Ovary (tissue), 10 donors: ENCODE measurements at places on chromosomes 4 and X. TPM values are rescaled to one million over a fixed set of nuclear protein-coding genes. Genes with fewer than 3 reads are reported as not detected.
A peak's percentile ranks its signal among the peaks of the same experiment; 100 is the strongest.

DNA sequence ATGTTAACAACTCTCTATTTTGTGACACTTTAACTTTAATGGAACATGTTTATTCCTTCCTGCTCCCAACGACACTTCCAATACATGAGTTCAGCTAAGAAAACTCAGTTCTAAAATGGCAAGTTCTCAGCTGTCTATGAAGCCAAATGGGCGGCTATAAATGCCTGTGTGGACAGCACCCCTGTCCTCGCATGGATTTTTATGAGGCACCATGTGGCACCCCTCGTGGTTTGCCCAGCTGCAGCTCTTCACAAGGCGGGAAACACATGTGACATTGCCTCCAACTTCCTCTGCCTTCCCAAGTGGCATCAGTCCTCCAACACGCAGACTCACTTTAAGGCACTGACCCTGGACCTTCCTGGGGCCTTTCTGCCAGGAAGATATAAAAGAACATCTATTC lies 48.0 kb downstream of the SH3RF1 start:
- peaks cover 8% of the 10 kb centered on the region for H3K4me1 ChIP-seq
- no peaks in the 10 kb centered on the region for H3K36me3 ChIP-seq
- no peak overlapping the region for H3K4me3 ChIP-seq
- no peaks in the 10 kb centered on the region for H3K27me3 ChIP-seq

- no peak overlapping the region for H3K4me3 ChIP-seq
- H3K27ac ChIP-seq, result no peak overlapping the region
- no peaks in the 10 kb centered on the region for H3K4me1 ChIP-seq
- no peaks in the 10 kb centered on the region for H3K27me3 ChIP-seq
Measured at GRCh38 chr4:86233681-86234080, 126.2 kb downstream of the MAPK10 start.

DNA sequence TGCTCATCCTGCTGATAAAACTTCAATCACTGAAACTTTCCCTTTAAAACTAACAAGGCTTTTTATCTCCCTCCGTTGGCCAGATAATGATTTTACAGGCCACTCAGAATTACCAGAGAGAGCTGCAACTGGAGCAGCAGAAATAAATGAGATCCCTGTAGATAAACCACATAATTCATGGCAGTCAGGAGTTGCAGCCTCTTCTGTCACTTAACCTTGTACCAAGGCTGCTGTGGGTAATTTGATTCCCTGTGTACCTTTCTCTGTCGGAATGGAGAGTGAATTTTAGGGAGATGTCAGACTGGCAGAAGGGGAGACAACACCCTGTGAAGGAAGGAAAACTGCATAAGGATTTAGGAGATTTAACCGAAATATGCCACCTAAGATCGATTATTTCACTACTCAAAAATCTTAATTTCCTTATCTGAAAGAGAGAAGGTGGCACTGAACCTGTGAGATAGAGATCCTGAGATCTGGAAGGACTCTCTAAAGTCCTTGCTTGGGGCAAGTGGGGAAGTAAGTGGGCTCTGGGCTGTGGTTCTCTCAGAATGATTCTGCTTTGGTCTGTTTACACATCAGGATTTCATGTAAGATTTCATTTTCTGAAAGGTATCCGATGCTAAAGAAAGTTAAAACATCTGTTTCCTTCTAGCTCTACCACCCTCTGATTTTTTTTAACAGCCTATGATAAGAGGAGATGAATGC lies 14.3 kb upstream of the TSPAN5 start:
- no peak for DNase-seq
- H3K4me1 ChIP-seq, result no peaks in the 10 kb centered on the region
- H3K36me3 ChIP-seq, result no peaks in the 10 kb centered on the region
- no peak overlapping the region for H3K4me3 ChIP-seq
- H3K27ac ChIP-seq, result no peak overlapping the region
- H3K27me3 ChIP-seq, result no peaks in the 10 kb centered on the region

GRCh38 chrX:133989490-133989889 lies 4.1 kb upstream of the GPC3 start:
- no peak for DNase-seq
- H3K36me3 ChIP-seq, result no peaks in the 10 kb centered on the region
- H3K4me1 ChIP-seq, result no peaks in the 10 kb centered on the region
- no peaks in the 10 kb centered on the region for H3K27me3 ChIP-seq

DNA sequence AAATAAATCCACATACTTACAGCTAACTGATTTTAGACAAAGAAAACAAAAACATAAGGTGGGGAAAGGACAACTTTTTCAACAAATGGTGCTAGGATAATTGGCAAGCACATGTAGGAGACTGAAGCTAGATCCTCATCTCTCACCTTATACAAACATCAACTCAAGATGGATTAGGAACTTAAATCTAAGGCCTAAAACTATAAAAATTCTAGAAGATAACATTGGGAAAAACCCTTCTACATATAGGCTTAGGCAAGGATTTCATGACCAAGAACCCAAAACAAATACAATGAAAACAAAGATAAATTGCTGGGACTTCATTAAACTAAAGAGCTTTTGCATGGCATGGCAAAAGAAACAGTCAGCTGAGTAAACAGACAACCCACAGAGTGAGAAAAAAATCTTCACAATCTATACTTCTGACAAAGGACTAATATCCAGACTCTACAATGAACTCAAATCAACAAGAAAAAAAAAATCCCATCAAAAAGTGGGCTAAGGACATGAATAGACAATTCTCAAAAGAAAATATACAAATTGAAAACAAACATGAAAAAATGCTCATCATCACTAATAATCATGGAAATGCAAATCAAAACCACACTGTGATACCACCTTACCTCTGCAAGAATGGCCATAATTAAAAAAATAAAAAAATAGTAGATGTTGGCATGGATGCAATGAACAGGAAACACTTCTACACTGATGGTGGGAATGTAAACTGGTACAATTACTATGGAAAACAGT lies 14.1 kb upstream of the AFP start:
- H3K27me3 ChIP-seq, result no peaks in the 10 kb centered on the region
- DNase-seq, result no peak
- H3K27ac ChIP-seq, result no peak overlapping the region
- no peaks in the 10 kb centered on the region for H3K36me3 ChIP-seq

DNA sequence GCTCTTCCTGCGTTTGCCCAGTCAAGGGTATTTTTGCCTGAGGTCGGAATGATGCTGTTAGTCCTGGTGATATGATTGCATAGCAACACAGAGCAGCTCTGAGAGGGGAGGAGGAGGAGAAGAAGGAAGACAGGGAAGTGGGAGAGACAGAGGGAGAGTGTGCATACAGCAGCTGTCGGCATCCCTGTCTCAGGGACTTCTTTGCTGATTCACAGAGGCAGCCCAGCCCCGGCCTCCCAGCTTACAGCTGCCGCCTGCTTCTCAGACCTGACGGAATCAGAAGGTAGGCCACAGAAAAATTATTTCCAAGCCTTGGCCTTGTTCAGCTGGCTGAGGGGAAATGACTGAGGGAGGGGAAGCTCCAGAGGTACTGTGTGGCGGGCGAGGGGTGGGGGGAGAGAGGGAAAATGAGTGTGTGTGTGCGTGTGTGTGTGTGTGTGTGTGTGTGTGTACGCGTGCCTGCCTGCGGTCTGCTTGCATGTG lies 319 bp downstream of the DRP2 start:
- no peak overlapping the region for H3K4me3 ChIP-seq
- no peaks in the 10 kb centered on the region for H3K27me3 ChIP-seq
- H3K27ac ChIP-seq, result no peak overlapping the region
- peak; percentile 9 for DNase-seq
- H3K4me1 ChIP-seq, result no peaks in the 10 kb centered on the region

DNA sequence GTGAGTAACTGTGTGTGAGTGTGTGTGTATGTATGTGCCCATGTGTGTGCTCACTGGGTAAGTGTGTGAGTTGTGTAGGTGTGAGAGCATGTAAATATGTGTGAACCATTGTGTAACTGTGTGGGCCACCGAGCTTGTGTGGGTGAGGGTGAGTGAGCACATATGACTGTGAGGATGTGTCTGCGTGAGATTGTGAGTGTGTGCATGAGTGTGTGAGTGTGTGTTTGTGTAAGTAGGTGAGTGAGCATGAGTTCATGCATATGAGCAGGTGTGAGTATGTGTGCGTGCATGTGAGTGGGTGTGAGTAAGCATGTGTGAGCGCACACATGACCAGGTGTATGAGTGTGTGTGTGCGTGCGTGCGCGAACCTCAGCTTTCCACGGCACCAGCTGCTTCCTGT lies 1.4 kb upstream of the ATP2B3 start:
- H3K27me3 ChIP-seq, result no peaks in the 10 kb centered on the region
- H3K27ac ChIP-seq, result no peak overlapping the region
- no peaks in the 10 kb centered on the region for H3K4me1 ChIP-seq
- H3K36me3 ChIP-seq, result no peaks in the 10 kb centered on the region
- H3K4me3 ChIP-seq, result no peak overlapping the region

DNA sequence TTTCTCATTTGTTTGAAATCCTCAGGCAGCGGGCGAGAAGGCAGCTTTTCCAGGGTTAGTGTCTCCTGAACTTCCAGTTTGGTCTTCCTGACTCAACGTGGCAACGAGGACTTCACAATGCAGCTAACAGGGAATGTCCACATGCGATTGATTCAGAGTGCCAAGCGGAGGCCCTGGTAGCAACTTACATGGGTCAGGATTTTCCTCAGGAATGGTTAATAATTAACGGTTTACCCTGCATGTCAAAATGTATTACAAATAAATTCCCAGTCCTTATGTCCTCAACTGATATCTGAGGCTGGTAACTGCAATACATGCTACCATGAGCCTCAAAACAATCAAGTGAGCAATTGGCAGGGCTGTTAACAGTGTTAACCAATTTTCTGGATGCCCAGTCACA lies 67.2 kb downstream of the MAP3K15 start:
- H3K27ac ChIP-seq, result no peak overlapping the region
- H3K36me3 ChIP-seq, result no peaks in the 10 kb centered on the region
- no peak overlapping the region for H3K4me3 ChIP-seq
- no peaks in the 10 kb centered on the region for H3K4me1 ChIP-seq

DNA sequence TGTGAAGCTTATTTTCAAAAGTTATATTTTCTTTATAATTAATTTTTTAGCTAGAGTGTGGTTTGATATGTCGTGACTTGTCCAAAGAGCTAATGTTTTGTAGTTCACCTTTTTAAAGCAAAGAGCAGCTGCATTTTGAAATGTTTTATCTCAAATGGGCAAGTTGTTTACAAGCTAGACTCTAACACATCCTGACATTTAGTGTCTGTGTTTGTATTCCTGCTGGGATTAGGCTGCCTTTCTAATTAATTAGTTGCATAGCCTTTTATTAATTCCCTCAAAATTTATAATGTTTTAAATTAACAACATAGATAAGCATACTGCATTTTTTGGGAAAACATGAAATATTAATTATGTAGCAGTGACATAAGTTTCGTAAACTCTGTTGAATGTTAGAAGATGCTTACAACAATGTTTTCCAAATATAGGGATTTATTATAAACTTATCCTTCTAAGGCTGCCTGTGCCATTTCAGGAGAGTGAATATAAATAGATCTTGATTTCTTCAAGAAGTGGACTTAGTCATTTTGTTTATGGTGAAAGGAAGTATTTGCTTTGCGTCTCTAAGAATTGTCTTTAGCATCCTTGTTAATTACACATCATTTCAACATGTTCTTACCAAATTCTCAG lies 37.7 kb upstream of the NUDT6 start:
- no peaks in the 10 kb centered on the region for H3K27me3 ChIP-seq
- H3K27ac ChIP-seq, result no peak overlapping the region
- no peak overlapping the region for H3K4me3 ChIP-seq
- H3K36me3 ChIP-seq, result no peaks in the 10 kb centered on the region
- H3K4me1 ChIP-seq, result no peaks in the 10 kb centered on the region

GRCh38 chr4:127355743-127356142 lies 277.0 kb upstream of the INTU start:
- no peaks in the 10 kb centered on the region for H3K27me3 ChIP-seq
- DNase-seq, result no peak
- H3K36me3 ChIP-seq, result no peaks in the 10 kb centered on the region
- H3K4me1 ChIP-seq, result no peaks in the 10 kb centered on the region

DNA sequence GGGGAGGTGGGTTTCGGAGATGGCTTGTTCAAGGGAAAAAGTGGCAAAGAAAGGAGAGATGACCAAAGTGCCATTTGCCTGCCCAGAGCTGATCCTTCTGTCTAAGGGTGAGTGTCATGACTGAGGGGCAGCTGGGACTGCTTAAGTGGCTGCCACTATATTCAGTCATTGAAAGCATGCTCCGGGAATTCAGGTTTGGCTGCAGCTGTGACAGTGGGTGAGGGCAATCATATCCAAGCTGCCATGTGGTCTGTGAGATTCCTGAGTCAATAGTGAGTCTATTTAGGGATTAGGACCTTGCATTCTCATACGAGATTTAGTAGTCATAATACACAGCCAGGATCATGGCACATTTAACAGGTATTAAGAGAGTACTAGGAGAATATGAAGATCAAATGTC lies 138.8 kb upstream of the BANK1 start:
- H3K27me3 ChIP-seq, result no peaks in the 10 kb centered on the region
- no peak for DNase-seq
- no peaks in the 10 kb centered on the region for H3K4me1 ChIP-seq

RBM3 gene
- polyA plus RNA-seq, result 139 TPM

AFM gene
- not detected for polyA plus RNA-seq

CFAP299 gene
- 0.33 TPM for polyA plus RNA-seq

PPM1K gene
- 33.6 TPM for polyA plus RNA-seq

MTTP gene
- 2.7 TPM for polyA plus RNA-seq
